ENCODE measurements at places on chromosomes 5 and 9.

GRCh38 chr5:66727630-66728029 lies 131.4 kb downstream of the MAST4 start:
- DNase-seq = no peak

GRCh38 chr9:38641985-38642864 lies 21.8 kb upstream of the ANKRD18A start:
- DNase-seq = peak; percentile 43

- DNase-seq = no peak
Observed at GRCh38 chr5:52173133-52173532, 614.6 kb upstream of the ITGA1 start.

DNA sequence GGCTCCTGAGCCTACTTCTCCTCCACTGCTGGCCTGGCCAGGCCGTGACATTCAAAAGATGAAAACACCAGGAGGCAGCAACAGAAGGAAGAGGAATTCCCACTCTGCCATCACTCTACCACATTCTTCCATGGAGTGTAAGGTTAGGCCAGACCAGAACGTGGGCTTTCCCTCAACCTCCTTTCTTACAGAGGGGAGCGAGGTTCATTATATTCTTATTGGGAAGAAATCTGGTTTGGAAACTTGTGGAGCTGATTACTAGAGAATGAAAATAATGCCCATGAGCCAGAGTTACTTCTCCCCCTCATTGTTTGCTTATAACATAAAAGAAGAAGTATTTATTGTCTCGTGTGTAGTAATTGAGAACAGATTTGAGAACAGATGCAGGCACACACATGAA lies 136.3 kb upstream of the BASP1 start:
- no peak for DNase-seq

GRCh38 chr9:96020792-96021550 lies 145.5 kb downstream of the ERCC6L2 start:
- peak; percentile 13 for DNase-seq

- no peak for DNase-seq
Observed at GRCh38 chr5:1101961-1102713, 9.7 kb downstream of the SLC12A7 start.

- DNase-seq = peak; percentile 50
Observed at GRCh38 chr9:128249908-128250838, 25.6 kb downstream of the GOLGA2 start.

- DNase-seq = no peak
Observed at GRCh38 chr9:638152-638551, 203.3 kb upstream of the DMRT1 start.

DNA sequence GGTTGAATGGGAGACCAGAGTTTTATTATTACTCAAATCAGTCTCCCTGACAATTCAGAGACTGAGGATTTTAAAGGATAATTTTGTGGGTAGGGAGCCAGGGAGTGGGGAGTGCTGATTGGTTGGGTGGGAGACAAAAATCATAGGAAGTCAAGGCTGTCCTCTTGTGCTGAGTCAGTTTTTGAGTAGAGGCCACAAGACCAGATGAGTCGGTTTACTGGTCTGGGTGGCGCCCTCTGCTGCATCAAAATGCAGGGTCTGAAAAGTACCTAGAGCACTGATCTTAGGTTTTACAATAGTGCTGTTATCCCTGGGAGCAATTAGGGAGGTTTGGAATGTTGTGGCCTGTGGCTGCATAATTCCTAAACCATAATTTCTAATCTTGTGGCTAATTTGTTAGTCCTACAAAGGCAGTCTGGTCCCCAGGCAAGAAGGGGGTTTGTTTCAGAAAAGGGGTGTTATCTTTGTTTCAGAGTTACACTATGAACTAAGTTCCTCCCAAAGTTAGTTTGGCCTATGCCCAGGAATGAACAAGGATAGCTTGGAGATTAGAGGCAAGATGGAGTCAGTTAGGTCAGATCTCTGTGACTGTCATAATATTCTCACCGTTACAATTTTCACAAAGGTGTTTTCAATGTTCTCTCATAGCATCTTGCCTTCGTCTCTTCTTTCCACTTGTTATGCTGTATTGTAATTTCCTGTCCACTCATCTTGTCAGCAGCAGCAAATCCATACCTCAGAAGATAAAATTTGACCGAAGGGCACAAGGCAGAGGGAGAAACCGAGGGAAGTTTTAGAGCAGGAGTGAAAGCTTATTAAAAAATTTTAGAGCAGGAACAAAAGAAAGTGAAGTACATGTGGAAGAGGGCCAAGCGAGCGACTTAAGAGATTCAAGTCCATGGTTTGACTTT lies 59.2 kb upstream of the CLINT1 start:
- DNase-seq = peak; percentile 91

- DNase-seq = no peak
Observed at GRCh38 chr9:19050637-19051591, 1.7 kb downstream of the RRAGA start.

DNA sequence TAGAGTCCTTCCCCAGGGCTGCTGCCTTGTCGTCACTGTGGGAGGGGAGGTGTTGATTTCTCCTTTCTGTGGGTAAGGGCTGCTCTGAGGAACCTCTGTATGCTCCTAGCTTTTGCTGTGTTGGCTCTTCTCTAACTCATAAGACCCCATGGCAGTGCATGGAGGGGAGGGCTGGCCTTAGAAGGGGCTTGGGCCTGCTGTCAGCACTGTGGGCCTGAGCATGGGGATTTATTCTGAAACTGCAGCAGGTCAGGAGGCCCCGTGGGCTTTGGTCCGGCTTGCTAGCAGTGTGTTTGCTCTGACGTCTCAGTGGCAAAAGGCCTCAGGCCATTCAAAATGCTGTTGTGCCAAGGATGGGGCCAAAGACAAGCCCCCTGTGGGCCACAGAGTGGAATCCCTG lies 6.8 kb downstream of the FGF18 start:
- DNase-seq = no peak

GRCh38 chr5:74953937-74954720 lies 87.9 kb upstream of the FAM169A start:
- no peak for DNase-seq

- no peak for DNase-seq
Observed at GRCh38 chr5:1545805-1546355, 22.1 kb upstream of the LPCAT1 start.

DNA sequence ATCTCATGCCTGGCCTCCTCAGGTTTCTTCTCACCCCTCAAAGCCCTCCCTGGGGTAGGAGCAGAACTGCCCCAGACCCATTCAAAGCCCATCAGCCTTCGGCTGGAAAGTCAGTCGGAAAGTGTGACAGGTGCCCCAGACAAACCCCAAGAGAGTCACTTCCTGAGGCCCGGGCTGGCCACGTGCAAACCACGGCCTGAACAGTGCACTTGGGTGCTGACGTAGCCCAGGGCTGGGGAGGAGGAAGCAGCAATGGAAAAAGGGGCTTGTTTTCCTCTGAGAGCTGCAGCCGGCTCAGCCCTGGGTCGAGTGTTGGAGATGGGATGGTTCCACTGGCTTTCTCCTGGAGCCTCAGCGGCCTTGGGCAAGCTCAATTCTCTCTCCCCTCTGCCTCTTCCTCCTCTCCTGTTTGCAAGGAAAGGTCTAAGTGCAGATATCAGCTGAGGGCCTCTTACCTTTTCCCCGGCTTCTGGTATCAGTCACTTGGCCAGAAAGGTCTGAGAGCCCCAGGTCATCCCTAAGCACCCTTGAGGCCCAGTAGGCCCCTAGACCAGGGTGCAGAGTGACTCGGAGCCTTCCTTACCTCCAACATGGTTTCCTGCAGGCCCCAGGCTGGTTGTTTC lies 5.9 kb upstream of the EGR1 start:
- DNase-seq = no peak

DNA sequence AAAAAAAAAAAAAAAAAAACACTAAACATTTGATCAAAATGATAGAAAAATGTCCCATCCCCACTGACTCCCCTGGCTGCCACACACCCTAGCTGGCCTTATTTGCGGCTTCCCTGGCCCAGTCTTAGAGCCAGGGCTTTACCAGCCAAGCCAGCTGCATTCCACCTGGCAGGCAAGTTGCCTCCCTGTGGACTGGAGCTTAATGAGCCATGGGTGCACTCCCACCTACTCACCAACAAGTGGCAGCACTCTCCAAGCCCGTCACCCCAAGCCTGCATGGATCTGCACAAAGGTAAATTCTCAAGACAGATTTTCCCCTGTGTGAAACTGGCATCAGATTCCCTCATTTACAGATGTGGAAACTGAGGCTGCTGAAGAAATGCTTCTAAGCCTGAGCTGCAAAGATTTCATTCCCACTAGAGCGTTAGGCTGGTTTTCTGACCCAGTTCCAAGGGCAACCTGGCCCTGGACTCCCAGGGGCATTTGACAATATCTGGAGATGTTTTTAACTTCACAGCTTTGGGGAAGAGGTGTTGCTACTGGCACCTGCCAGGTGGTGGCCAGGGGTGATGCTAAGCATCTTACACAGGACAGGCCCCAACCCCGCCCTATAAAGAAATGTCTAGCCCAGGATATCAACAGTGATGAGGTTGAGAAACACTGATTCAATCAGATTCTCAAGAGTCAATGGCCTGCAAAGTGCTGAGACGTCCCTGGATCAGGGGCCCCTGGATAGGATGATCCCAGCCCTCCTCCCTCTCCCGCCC lies 21.9 kb upstream of the VDAC1 start:
- DNase-seq = peak; percentile 59

DNA sequence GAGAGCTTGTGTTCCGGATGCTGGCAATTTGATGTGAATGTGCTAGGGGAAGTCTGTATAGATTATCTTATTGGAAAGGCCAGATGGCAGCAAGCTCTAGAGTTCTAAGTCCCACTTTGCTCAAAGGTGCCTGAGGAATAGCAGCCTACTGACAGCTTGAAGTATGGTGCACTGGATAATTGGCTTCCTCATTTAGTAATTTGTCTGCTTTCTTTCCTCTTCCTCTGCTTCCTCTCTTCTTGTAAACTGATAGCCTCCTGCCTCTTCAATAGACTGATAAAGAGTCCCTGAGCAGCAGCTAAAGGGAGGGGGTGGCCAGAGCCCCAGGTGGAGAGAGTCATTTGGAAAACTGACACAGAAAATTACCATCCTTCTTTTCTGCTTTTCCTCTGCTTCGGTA lies 177.3 kb downstream of the FGF1 start:
- no peak for DNase-seq

GRCh38 chr5:33788922-33789566 lies 102.7 kb downstream of the ADAMTS12 start:
- peak; percentile 98 for DNase-seq

Measured in fibroblast of the aortic adventitia (primary cell).